ENCODE measurements at places on chromosomes 12 and 14. TPM values are rescaled to one million over a fixed set of nuclear protein-coding genes. Genes with fewer than 3 reads are reported as not detected.

Gene KRT74
- total RNA-seq = not detected

GRCh38 chr12:88432531-88433490 is 147.5 kb downstream of the KITLG start:
- H3K4me1 ChIP-seq = peaks cover 19% of the 10 kb centered on the region
- DNase-seq = no peak
- no peaks in the 10 kb centered on the region for H3K27me3 ChIP-seq
- H3K36me3 ChIP-seq = no peaks in the 10 kb centered on the region

DNA sequence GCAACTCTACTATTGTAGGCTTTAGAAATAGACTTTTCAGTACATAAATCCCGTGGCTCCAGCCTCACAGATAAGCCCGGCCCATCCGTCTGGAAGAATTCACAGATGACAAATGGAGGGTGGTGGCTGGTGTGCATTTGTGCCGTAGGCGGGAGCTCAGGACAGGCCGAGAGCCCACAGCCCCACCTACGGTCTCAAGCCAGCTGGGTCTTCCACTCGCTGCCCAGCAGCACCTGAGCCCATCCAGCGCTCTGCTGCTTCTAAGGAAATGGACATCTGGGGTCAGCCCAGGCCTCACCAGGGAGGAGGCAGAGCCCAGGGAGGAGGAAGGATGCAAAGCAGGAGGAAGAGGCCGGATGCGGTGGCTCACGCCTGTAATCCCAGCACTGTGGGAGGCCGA is 72.8 kb downstream of the KIF26A start:
- H3K4me1 ChIP-seq = no peaks in the 10 kb centered on the region
- DNase-seq = no peak
- H3K27me3 ChIP-seq = peaks cover 66% of the 10 kb centered on the region
- H3K36me3 ChIP-seq = no peaks in the 10 kb centered on the region
- H3K27ac ChIP-seq = no peak overlapping the region
- no peak overlapping the region for H3K4me3 ChIP-seq

GRCh38 chr12:76556368-76556767 is 3.2 kb downstream of the OSBPL8 start:
- H3K27me3 ChIP-seq = no peaks in the 10 kb centered on the region
- no peak for DNase-seq
- H3K4me3 ChIP-seq = no peak overlapping the region
- H3K4me1 ChIP-seq = peaks cover 23% of the 10 kb centered on the region
- H3K27ac ChIP-seq = peak overlapping the region; percentile 33

DNA sequence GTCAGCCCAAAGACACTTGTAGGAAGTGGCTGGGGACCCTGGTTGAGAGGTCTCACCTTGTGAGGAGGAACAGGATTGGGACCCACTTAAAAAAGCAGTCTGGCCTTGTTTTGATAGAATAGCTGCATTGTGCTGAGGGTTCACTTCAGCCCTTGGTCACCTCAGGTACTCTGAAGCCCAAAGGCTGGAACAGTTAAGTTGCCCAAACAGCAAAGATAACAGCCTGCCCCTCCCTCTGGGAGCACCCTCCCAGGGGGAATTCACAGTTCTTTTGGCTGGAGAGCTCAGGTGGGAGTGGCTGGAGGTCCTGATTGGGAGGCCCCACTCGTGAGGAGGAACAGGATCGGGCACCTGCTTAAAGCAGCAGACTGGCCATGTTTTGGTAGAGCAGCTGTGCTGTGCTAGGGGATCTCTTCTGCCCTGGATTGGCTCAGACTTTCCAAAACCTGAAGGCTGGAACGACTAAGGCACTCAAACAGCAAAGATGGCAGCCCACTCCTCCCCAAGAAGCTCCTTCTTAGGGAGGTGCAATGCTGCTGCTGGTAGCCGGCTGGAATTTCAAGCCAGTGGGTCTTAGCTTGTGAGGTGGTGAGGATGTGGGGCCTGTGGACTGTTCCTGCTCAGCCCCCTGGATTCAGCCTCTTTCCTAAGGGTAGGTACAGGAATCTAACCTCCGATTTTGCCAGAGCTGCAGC is 143.8 kb upstream of the SLC38A2 start:
- H3K4me3 ChIP-seq = no peak overlapping the region
- no peak for DNase-seq
- no peaks in the 10 kb centered on the region for H3K36me3 ChIP-seq
- no peak overlapping the region for H3K27ac ChIP-seq
- no peaks in the 10 kb centered on the region for H3K27me3 ChIP-seq

GRCh38 chr12:18998343-18999261 is 130.9 kb upstream of the PLEKHA5 start:
- no peaks in the 10 kb centered on the region for H3K36me3 ChIP-seq
- H3K27ac ChIP-seq = peak overlapping the region; percentile 4
- H3K4me3 ChIP-seq = no peak overlapping the region
- peaks cover 21% of the 10 kb centered on the region for H3K4me1 ChIP-seq
- DNase-seq = no peak
- H3K27me3 ChIP-seq = no peaks in the 10 kb centered on the region

- H3K36me3 ChIP-seq = peaks cover 21% of the 10 kb centered on the region
- peaks cover 62% of the 10 kb centered on the region for H3K4me1 ChIP-seq
- peak overlapping the region; percentile 28 for H3K27ac ChIP-seq
These were observed 100.4 kb downstream of the HMGA2 start for GRCh38 chr12:65924716-65925115.

- H3K27ac ChIP-seq = no peak overlapping the region
- H3K27me3 ChIP-seq = no peaks in the 10 kb centered on the region
- peaks cover 9% of the 10 kb centered on the region for H3K36me3 ChIP-seq
- DNase-seq = no peak
These were observed 104.8 kb upstream of the PLEKHG7 start for GRCh38 chr12:92597997-92598396.

DNA sequence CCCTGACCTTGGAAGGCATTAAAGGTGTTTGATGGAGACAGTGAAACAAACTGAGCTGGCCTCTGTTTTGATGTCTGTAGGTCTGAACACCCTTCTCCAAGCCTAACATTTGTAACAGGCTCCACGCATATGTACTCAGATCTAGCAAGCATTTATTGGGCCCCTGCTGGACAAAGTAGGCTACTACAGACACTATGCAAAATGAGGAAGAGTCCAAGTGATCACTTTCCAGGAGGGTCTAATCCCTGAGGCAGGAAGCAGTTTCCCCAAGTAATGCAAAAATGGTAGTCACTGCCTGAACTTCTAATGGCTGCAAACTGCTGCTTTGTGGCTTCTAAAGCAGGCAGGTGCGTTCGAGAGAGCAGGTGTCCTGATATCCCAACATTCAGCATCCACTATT is 405.8 kb downstream of the MED13L start:
- no peak overlapping the region for H3K4me3 ChIP-seq
- peak; percentile 29 for DNase-seq
- peak overlapping the region; percentile 33 for H3K27ac ChIP-seq
- H3K36me3 ChIP-seq = peaks cover 7% of the 10 kb centered on the region
- H3K4me1 ChIP-seq = peaks cover 27% of the 10 kb centered on the region

Gene SERPINA3
- total RNA-seq = 1,748 TPM

Gene CFAP54
- 0.35 TPM for total RNA-seq

GRCh38 chr14:33184587-33184986 is 245.9 kb downstream of the NPAS3 start:
- no peak overlapping the region for H3K4me3 ChIP-seq
- no peaks in the 10 kb centered on the region for H3K4me1 ChIP-seq
- DNase-seq = no peak

Gene IFNG-AS1
- total RNA-seq = not detected

GRCh38 chr14:39452680-39453079 is 20.4 kb upstream of the FBXO33 start:
- no peak overlapping the region for H3K27ac ChIP-seq
- no peak overlapping the region for H3K4me3 ChIP-seq
- DNase-seq = no peak
- no peaks in the 10 kb centered on the region for H3K4me1 ChIP-seq

DNA sequence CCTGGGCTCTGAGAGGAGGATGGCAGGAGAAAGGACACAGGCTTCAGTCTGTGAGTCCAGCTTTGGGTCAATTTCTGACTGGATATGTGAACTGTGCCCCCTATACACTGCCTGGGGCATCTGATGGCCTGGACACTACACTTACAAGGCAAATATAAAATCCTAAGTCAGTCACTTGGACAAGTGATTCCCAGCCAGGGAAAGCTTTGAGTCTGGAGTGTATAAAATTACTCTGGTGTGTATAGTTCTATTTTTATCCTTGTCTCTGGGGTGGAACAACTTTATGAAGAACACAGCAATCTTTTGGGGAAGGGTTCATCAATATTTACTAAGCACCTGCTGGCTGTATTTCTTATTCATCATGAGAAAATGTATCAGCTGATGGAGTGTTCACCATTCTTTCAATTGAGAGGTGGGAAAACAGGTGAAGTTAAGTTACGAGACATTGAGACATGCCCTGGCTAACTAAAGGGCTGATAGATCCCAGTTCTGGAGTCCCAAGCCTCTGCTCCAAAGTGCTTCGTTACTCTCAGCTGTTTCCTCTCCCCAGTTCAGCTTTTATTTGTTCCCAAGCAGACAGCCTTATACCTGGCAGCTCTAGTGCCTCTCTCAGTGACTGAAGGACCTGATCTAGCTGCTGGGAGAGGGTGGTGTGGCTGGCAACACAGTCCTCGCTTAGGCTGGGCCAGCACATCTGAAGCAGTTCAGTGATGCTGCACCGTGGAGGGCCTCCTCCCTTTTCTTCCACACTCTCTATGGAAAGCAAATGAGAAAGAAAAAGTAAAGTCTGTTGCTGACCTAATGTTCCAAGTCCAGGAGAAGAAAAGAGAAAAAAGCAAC is 30.9 kb downstream of the ZFYVE26 start:
- H3K36me3 ChIP-seq = peaks cover 15% of the 10 kb centered on the region
- H3K4me3 ChIP-seq = no peak overlapping the region
- no peaks in the 10 kb centered on the region for H3K4me1 ChIP-seq

DNA sequence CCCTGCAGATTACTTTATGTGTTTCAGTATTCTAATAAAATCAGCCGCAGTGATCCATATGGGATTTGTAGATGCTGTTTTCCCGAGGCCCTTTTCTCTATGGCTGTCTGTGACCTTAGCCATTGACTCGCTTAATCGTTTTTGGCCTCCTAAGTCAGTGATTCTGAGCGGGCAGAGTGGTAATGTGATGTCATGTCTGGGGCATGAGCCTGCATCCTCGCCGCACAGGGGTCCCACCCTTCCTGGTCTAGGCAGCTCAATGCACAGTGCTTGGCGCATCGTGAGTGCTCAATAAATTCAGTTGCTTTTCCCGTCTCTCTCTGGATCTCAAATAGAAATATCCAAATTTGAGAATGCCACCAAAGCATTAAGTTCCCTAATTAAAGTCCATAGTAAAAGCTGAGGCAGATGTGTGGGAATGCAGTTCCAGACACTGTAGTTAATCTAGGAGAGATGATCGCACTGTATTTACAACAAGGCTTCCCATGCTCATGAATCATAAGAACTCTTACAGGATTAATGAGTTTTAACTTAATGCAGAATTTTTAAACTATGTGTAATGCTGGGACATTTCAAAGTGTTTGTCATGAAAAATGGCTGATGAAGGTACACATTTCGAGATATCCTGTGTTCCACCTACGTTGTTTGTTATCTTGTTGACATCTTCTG is 29.3 kb downstream of the HMGA2 start:
- no peak overlapping the region for H3K4me3 ChIP-seq
- DNase-seq = no peak
- peaks cover 33% of the 10 kb centered on the region for H3K4me1 ChIP-seq

DNA sequence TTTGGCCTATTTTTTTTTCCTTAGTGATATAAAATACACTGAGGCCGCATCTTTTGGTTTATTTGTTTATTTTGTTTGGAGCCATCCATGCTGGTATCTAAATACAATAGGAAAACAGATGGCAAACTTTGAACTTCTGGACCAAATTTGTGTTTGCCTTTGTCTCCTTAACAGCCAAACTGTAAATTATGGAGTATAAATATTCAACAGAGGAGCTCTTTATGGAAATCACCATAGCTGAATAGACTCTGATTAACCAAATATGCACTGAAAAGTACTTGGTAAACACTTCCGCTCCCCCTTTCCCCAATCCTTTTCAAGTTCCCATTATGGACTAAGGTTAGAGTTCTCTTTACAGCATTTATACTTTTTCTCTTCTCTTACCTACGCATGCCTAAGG is 80.5 kb downstream of the TESC start:
- peak overlapping the region; percentile 32 for H3K27ac ChIP-seq
- H3K4me1 ChIP-seq = no peaks in the 10 kb centered on the region

GRCh38 chr12:31651893-31652521 is 7.5 kb upstream of the ETFBKMT start:
- H3K36me3 ChIP-seq = no peaks in the 10 kb centered on the region
- peak overlapping the region; percentile 38 for H3K4me3 ChIP-seq
- peak overlapping the region; percentile 17 for H3K27ac ChIP-seq
- DNase-seq = no peak

GRCh38 chr12:58776144-58776543 is 144.2 kb downstream of the LRIG3 start:
- no peaks in the 10 kb centered on the region for H3K27me3 ChIP-seq
- DNase-seq = no peak
- no peak overlapping the region for H3K27ac ChIP-seq
- H3K4me1 ChIP-seq = no peaks in the 10 kb centered on the region

DNA sequence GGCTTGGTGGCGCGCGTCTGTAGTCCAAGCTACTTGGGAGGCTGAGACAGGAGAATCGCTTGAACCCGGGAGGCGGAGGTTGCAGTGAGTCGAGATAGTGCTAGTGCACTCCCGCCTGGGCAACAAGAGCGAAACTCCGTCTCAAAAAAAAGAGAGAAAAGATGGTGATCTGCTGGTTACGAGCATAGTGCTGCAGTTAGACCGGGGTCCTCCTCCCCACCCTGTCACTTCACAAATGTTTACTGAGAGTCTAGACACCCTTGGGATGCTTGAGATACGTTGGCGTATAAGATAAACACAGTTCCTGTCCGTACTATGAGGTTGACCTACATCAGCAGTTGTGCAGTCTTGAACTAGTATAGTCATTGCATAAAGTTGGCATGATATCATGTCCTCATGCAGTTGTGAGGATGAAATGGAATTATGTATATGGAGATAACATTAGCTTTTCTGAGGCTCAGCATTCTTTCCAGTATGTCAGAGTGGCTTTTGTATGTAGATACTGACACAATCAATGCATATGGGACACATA is 787 bp downstream of the ACAD10 start:
- no peak for DNase-seq
- H3K27me3 ChIP-seq = no peaks in the 10 kb centered on the region
- H3K4me3 ChIP-seq = peak overlapping the region; percentile 97
- H3K36me3 ChIP-seq = peaks cover 55% of the 10 kb centered on the region
- peak overlapping the region; percentile 98 for H3K27ac ChIP-seq
- H3K4me1 ChIP-seq = peaks cover 36% of the 10 kb centered on the region

DNA sequence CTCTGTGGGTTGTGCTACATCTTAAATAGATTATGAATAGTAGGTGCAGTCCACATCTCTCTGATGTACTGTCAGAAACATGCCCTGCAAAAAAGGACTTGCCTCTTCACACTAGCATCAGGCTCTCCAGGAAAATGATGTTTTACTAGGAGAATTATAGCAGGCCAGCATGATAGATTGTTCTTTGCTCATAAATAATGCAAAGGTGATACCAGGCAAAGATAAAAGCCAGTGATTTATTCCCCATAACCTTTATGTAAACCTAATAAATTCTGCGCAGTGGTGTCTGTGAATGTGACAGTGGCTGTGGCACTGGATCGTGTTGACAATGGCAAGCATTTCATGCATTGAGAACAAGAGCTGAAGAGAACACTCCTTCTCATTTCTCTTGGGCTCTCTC is 646.5 kb upstream of the SEL1L start:
- no peaks in the 10 kb centered on the region for H3K27me3 ChIP-seq
- DNase-seq = no peak
- H3K4me1 ChIP-seq = no peaks in the 10 kb centered on the region

Gene MYF6
- not detected for total RNA-seq

Gene CFAP251
- total RNA-seq = 3.8 TPM

Gene INTS13
- total RNA-seq = 36.3 TPM

Gene NGB
- total RNA-seq = not detected

- peaks cover 12% of the 10 kb centered on the region for H3K36me3 ChIP-seq
- no peak overlapping the region for H3K4me3 ChIP-seq
- DNase-seq = no peak
- H3K27ac ChIP-seq = no peak overlapping the region
- H3K27me3 ChIP-seq = no peaks in the 10 kb centered on the region
These were observed 9.5 kb downstream of the CLIP1 start for GRCh38 chr12:122412851-122413433.
